ENCODE measurements at places on chromosomes 16 and 17. TPM values are rescaled to one million over a fixed set of nuclear protein-coding genes. Genes with fewer than 3 reads are reported as not detected.

ZPBP2 gene
- total RNA-seq: not detected

PRR29 gene
- total RNA-seq: 0.74 TPM

NXPH3 gene
- 4.7 TPM for total RNA-seq

ADGRG3 gene
- not detected for total RNA-seq

EDC4 gene
- total RNA-seq: 74.2 TPM

COL1A1 gene
- total RNA-seq: 27.9 TPM

GRAPL gene
- not detected for total RNA-seq

CFAP97D1 gene
- 0.12 TPM for total RNA-seq

EVI2B gene
- not detected for total RNA-seq

ZDHHC1 gene
- total RNA-seq: 2.3 TPM

TSPAN10 gene
- total RNA-seq: 0.31 TPM

LIMD2 gene
- total RNA-seq: 98.8 TPM
